ELF-1 (cell line): ENCODE measurements at places on chromosomes 13 and 19.

- DNase-seq, result no peak
Observed at GRCh38 chr13:31982124-31982523, 49.5 kb upstream of the FRY start.

DNA sequence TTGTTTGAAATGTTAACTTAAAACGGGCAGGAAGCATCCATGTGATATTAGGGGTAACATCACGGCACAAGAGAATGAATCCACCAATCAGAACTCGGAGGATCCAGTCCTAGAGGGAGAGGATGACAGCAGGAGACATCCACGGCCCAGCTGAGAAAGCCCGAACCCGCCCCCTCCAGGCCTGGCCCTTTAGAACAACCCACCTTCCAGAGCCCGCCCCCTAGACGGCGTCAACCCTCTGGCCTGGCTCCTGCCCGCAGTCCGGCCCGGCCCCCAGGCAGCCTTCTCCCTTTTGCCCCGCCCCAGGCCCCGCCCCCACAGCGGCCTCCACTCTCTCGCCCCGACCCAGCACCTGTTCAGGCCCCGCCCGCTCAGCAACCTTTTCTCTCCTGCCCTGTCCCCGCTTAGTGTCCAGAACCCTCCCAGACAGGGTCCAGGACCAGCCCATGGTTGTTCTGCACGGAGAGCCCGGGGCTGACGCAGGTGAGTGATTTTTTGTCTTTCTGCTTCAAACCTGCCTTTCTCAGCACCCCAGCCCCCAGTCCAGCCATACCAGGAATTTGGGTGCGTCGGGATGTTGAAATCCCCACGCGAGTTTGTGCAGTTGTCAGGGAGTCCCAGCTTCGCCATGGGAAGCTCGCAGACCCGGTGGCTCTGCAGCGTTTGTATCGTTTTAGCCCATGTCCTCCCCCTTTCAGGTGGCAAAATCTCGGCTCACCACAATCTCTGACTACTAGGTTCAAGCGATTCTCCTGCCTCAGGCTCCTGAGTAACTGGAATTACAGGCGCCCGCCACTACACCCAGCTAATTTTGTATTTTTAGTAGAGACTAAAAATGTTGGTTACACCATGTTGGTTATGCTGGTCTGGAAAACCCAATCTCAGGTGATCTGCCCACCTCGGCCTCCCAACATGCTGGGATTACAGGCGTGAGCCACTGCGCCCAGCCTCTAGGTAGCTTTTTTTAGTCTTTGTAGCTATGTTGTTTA is 16.1 kb downstream of the ZNF816 start:
- peak; percentile 95 for DNase-seq

GRCh38 chr13:99386911-99387788 is 80.0 kb upstream of the GPR183 start:
- peak; percentile 85 for DNase-seq

GRCh38 chr13:65470781-65471180 is 1759.4 kb downstream of the PCDH9 start:
- DNase-seq, result no peak

DNA sequence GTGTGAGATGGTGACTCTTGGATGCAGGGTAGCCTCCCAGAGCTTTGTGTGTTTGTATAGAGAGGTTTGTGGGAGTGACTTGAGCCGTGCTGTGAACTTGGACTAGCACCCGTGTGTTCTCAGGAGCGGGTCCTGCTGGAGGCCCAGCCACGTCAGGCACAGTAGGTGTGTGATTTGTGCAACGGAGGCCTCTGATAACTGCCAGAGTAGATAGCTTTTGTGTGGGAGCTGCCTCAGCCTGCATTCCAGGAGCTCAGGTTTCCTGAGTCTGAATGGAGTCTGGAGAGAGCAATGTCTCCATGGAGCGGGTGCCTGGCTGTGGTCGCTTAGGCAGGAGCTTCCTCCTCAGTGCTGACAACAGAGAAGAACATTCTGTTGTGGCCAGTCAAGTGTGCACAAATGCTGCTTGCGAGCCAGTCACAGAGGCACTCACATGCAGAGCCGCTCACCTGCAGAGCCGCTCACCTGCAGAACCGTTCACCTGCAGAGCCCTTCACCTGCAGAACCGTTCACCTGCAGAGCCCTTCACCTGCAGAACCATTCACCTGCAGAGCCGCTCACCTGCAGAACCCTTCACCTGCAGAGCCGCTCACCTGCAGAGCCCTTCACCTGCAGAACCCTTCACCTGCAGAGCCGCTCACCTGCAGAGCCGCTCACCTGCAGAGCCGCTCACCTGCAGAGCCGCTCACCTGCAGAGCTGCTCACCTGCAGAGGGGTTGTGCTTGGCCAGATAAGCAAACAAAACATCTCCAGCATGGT is 32.6 kb downstream of the TFDP1 start:
- peak; percentile 74 for DNase-seq

DNA sequence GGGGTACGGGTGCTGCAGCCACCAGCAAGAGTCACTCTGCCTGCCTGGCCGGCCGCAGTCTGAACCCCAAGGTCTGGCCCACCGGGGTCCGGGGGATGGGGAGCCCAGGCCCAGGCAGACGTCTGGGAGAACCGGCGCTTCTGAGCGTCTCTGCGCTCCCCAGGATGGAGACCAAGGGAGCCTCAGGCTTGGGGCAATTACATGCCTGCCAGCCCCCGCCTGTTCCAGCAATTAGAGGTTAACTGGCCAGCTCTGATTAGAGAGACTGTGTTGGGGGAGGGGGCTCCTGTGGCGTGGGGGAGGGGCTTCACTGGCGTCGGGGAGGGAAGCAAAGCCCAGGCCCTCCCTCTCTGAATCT is 11.9 kb downstream of the MEIS3 start:
- DNase-seq, result peak; percentile 78

- peak; percentile 63 for DNase-seq
Observed at GRCh38 chr19:16066611-16067104, 9.6 kb upstream of the TPM4 start.

GRCh38 chr13:26495750-26496149 is 61.7 kb upstream of the WASF3 start:
- no peak for DNase-seq

DNA sequence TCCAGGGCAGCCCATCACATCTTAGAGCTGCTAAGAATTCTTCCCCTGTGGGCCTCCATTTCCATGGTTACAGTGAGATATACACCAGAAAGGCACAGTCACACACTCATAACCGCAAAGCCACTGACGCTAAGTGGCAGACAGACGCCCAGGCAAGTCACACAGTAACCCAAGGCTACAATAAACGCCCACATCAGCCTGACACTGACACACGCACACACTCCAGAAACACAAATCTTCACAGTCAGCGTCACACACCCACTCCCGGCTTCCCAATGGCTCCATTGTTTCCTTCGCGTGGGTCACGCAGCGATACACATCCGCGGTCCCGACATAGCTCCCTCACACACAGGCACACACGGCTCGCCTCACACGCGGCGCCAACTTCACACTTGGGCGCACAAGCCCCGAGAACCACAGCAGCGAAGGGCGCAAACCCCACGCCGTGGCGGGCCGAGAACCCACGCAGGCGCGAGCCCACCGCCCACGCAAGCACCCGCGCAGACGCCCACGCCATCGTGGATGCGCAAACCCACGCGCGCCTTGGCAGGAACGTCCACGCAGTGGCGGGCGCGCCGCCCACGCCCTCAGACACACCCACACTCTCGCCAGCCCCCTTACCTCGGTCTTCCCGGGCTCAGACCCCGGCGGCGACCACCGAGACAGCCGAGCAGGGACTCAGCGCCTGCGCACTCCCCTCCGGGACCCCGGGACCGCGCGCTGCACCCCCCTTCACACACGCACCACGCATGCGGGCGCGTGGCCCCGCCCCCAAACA is at the start of gene ZNF667:
ZNF667 (minus strand) TSS at position 695 of the 778 bp plus-strand sequence. CDS start 14,975 bp downstream, outside the sequence.
- no peak for DNase-seq

GRCh38 chr19:29872224-29872731 is 60.5 kb downstream of the CCNE1 start:
- DNase-seq, result peak; percentile 57

DNA sequence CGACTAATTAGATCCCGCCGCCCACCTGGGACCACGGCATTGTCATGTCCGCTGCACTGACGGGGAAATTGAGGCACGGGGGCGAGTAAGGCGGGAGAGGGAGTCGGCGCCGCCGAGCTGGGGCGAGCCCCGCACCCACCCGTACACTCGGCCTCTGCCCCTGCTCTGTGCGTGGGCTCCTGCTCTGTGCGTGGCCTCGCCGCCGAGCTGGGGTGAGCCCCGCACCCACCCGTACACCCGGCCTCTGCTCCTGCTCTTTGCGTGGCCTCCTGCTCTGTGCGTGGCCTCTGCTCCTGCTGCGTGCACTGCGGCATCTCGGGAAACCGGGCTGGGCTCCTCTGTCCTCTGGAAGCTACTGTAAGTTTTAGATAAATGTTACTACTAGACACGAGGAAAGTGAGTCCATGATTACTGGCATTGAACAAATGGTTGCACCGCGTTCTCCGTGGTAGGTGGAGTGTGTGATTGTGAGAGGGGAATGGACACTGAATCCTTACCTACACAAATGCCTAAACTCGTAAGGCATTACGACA is 826 bp upstream of the C1QTNF9 start:
- DNase-seq, result no peak

GRCh38 chr13:102399791-102400674 is 1.8 kb downstream of the FGF14 start:
- peak; percentile 33 for DNase-seq

DNA sequence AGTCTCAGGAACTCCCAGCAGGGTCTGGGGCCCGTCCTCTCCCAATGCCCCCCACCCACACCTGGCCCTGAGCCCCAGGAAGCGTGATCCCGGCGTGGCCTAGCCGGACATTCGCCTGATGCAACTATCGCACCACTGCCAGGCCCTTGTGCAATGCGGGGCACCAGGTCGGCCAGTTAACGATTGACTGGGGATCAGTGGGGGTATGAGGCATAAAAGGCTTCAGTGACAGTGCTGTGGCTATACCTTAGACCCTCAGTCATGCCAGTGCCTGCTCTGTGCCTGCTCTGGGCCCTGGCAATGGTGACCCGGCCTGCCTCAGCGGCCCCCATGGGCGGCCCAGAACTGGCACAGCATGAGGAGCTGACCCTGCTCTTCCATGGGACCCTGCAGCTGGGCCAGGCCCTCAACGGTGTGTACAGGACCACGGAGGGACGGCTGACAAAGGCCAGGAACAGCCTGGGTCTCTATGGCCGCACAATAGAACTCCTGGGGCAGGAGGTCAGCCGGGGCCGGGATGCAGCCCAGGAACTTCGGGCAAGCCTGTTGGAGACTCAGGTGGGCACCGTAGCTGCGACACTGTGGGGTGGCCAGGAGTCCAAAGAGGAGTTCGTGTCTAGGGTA is at the start of gene ANGPTL8:
ANGPTL8 (plus strand) TSS at position 243 of the 624 bp plus-strand sequence; CDS start at position 262, 19 bp downstream.
- no peak for DNase-seq

GRCh38 chr13:111005808-111006505 is 91.1 kb upstream of the ANKRD10 start:
- no peak for DNase-seq

- no peak for DNase-seq
Observed at GRCh38 chr19:15613338-15613737, 1.7 kb upstream of the CYP4F8 start.
